ENCODE measurements at places on chromosomes 12 and 14.

- DNase-seq, result no peak
Measured at GRCh38 chr12:72468505-72468904, 196.3 kb downstream of the TRHDE start.

- no peak for DNase-seq
Measured at GRCh38 chr12:112989806-112990205, 11.5 kb downstream of the OAS2 start.

DNA sequence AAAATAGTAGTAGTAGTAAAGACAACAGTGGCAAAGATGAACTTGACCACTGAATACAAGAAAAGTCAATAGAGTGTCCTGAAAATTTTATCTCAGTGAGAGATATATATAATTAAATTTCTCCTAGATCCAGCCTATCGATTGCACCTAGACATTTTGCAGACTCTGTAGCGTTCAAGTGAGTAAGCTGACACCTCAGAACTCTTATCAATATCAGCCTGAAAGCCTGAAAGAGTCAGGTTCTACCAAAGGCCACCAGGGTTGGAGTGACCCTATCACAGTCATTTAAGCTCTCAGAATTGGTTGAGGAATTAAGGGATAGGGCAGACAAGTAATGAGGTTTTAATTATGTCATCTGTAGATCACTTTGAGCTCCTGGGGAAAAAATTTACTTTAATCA lies 174.6 kb downstream of the SRGAP1 start:
- no peak for DNase-seq

- no peak for DNase-seq
Measured at GRCh38 chr14:32438517-32438916, 109.4 kb downstream of the AKAP6 start.

DNA sequence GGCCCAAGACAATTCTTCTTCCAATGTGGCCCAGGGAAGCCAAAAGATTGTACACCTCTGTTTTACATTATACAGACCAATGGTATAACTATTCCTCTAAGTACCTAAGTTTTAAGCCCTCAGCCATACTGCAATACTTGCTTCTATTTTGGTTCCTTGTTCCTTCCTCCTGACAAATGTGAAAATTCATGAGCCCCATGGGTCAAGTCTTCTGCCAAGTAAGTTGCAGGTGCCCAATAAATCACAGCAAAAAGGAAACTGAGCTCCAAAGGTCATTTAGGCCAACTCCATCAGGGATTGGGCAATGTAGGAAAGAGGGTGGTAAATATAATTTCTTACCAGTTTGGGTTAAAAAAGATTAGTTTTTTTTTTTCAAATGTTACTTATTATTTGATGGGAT lies 57.7 kb upstream of the NPFF start:
- DNase-seq, result no peak

GRCh38 chr12:1297639-1298175 lies 296.7 kb downstream of the FBXL14 start:
- no peak for DNase-seq

- DNase-seq, result no peak
Measured at GRCh38 chr12:57199191-57199590, 17.4 kb upstream of the NXPH4 start.

GRCh38 chr14:41313196-41313595 lies 293.5 kb upstream of the LRFN5 start:
- no peak for DNase-seq

GRCh38 chr12:561908-562593 lies 101.2 kb downstream of the NINJ2 start:
- DNase-seq, result no peak

DNA sequence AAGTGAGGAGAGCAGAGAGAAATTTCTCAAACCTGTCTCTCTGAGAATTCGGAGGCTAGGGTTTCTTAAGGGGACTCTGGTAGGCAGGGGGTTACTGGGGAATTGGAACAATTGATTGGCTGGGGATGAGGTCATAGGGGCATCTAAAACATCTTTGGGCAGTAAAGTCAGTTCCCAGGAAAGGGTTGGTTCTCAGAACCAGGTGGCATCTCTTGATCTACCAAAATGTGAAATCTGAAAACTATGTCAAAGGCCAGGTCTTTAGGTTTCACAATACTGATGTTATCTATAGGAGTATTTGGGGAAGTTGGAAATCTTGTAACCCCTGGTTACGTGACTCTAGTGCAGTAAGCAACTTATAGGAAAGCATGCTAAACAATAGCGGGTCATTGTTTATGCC lies 6.9 kb downstream of the C12orf75 start:
- peak; percentile 10 for DNase-seq

DNA sequence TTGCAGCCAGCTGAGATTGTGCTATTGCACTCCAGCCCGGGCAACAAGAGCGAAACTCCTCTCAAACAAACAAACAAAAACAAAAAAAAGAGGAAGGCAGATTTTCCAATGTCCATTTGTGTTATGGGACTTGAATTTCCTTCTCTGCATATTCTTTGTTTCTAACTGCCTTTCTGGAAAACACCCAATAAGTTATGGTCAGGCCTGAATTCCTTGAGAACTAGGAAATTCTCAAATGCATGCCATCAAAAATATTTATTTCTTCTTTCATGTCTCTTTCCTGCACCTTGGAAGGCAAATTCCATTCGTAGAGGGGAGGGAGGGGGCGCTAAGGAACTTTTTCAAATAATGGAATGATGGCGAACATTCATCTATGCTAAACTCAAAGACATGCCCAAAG lies 117.6 kb upstream of the TMCC3 start:
- DNase-seq, result no peak

DNA sequence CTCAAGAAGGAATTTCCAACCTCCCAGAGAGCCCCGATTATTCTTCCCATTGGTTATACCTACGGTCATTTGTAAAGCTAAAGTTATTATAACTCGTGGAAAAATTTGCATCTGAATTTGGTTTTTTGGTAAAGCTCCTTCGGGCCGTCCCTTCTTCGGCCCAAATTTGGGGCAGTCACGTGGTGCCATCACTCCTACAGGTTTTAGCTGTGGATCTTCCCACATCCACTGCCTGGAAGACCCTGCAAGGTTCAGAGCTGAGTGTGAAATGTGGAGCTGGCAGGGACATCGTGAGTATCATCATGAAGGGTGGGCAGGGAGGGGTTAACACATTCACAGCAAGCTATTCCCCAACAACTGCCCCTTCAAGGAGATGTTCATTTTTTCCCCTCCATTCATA lies 105.7 kb downstream of the NT5DC3 start:
- no peak for DNase-seq

GRCh38 chr14:68235011-68235410 lies 415.4 kb downstream of the RAD51B start:
- no peak for DNase-seq

DNA sequence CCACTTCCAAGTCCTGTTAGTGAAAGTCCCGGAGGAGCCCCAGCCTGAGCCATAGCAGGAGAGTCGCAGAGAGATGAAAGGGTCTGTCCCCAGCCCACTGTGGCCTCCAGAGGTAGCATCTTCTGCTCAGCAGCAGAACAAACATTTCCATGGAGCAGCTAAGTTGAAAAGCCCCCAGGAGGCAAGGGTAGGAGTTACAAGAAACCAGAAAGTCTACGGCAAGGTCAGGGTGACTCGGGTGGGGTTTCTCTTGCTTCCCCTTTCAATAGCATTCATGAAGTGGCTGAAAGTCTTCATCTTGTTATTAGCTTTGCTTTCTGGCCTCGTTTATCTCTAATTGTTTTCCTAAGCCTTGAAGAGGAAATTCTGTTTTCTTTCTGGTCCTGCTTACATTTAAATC lies 151.2 kb upstream of the DIO3 start:
- DNase-seq, result no peak

DNA sequence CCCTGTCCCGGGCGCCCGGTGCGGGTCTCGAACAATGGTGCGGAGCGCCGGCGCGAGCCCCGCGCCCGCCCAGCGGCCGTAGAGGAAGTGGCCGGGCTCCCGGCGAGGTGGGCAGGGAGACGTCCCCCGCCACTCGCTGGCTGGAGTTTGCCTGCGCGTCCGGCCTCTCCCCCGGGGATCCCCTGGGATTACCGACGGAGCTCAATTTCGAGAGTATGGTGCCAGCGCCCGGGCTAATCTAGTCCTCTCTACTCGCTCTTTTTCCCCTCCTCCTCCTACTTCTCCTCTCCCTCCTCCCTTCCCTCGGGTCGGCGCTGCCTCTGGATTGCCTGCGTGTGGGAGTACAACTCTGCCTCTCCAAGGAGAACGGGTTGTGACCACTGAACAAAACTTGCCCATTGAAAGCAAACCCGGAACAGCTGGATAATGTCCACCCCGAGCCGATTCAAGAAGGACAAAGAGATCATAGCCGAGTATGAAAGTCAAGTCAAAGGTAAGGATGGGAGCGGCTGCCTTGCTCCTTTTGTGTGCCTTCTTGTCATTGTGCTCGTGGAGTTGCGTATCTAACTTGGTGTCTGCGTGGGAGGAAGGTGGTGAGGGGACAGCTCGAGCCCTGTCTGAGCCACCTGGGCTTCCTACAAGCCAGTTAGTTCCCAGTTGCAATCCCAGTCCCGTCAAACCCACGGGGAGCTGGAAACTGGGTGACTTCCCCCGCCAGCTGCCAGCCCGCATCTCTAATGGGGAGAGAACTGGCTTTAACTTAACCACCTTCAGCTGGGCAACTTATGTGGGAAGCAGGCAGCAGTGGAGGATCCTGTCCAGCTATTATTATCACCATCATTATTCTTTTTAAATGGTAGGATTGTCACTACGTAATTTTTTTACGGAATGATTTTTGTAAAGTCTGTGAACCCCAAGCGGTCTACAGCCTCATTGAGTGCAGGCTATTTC lies at the start of gene SRGAP1:
Gene SRGAP1, plus strand, starts transcription at position 310 of the 951 bp plus-strand sequence. Its CDS starts 117 bp downstream, at position 427.
- DNase-seq, result peak; percentile 3

DNA sequence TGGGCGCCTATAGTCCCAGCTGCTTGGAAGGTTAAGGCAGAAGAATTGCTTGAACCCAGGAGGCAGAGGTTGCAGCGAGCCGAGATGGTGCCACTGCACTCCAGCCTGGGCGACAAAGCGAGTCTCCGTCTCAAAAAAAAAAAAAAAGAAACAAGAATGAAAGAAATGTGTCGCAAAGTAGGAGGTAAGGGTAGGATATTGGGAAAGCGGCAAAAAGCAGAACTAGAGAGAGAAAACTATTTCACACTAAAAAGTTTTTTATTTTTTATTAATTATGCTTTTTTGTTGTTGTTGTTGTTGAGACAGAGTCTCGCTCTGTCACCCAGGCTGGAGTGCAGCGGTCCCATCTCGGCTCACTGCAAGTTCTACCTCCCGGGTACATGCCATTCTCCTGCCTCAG lies 17.7 kb downstream of the SBNO1 start:
- DNase-seq, result no peak

DNA sequence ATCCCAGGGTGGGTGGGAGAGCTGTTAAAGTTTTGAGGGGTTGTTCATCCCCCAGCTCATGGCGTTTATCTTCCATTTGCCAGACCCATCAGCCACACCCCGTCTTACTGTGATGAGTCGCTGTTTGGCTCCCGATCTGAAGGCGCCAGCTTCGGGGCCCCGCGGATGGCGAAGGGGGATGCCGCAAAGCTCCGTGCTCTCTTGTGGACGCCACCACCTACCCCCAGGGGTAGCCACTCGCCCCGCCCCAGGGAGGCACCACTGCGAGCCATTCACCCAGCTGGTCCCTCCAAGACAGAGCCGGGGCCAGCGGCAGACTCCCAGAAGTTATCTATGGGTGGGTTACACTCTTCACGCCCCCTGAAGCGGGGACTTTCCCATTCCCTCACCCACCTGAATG lies 5.7 kb downstream of the RITA1 start:
- no peak for DNase-seq

DNA sequence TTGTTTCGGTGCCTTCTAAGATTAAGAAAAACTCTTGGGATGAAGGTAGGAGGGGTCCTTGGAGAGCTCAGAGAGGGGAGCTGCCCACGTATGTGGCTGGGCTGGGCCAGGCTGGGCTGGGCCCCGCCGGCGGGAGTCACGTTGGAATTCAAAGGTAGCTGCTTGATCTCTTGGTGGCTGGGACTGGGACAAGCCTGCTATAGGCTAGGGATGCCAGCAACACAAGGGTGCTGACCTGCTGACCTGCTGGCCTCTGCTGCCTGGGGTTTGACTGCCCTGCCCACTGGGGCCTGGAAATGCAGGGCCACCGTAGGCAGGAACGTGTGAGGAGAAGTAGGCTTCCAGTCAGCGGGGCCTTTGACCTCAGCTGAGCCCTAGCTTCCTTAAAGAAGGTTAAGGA lies 52.8 kb upstream of the GTF2A1 start:
- DNase-seq, result no peak

DNA sequence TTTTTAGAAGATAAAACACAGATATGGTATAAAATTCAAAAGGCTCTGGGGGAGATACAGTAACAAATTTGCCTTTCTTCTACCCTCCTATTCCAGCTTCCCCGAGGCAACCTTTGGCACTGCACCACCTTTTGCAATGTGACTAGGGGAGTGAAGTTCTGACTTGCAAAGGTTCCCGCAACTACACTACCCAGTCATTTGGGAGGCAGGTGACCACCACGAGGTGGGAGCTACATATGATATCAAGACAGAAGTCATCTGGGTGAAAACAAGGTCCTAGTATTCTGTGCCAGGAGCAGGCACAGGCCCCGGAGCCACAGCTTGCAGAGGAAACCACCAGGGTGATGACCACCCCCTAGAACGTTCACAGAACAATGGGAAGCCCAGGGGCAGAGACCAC lies 141.5 kb downstream of the TTC7B start:
- DNase-seq, result no peak

DNA sequence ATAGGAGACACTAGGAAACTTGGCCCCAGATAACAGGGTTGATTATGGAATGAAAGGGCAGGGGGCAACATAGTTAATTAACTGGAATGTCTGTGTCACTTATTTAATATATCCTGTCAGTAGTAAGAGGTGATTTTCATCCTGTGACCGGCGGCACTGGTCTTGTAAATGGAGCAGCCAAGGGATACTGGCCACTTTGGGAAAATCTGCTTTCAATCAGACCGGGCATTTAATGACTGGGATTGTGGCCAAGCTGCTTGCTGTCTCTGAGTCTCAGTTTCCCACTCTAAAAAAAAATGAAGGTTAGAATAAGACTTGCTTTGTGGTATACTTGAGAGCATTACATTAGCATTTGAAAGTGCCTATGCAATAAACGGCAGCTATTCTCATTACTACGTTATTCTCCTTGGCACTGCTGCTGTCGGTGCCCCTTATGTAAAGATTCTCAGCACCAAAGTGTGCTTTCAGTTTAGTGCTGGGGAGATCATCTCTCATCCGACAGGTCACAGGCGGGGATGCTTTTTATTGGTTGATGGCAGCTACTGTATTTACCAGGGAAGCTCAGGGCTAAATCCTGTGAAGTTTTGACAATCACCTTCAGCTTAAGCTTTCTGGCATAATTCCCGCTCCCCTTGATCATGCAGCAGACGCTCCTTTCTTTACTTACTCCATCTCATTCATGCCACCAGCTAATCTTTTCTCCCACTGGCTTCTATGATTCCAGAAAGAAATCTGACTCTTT lies 162.1 kb downstream of the ESRRB start:
- no peak for DNase-seq

DNA sequence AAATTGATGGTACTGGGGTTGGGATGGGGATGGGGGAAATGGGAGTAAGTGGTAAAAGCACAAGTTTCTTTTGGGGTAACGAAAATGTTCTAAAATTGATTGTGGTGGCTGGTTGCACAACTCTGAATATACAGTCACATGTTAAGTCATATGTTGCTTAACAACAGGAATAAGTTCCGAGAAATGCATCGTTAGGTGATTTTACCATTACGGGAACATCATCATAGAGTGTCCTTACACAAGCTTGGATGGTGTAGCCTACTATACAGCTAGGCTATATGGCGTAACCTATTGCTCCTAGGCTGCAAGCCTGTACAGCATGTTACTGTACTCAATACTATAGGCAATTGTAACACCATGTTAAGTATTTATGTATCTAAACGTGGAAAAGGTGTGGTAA lies 31.0 kb downstream of the ITGA7 start:
- no peak for DNase-seq
